ENCODE measurements at places on chromosomes 4 and X.

- DNase-seq, result no peak
Measured at GRCh38 chr4:99221980-99222379, 2.9 kb upstream of the ADH6 start.

GRCh38 chr4:76590798-76591281, 155.8 kb downstream of the SHROOM3 start:
- DNase-seq, result no peak

DNA sequence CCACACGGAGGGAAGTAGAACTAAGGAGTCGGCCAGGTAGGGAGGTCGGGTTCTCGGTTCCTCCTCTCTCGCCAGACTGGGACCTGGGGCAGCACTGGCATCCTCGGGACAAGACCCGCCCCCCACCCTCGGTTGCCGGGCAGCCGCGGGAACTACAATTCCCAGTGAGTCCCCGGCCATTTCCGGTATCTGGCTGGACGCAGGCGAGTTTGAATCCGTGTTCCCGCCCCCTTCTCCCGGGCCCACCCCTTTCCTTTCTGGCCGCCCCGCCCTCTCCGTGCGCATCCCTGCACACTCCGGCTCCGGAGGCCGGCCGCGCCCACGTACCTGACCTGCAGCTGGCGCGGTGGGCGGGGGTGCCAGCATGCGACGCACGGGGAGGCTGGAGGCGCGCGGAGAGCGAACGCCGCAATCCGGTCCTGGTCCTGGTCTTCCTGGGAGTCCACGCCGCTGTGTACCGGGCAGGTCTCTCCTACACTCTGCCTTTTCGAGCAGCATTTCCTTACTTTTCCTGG, 10.2 kb upstream of the DLG3 start:
- DNase-seq, result peak; percentile 76

DNA sequence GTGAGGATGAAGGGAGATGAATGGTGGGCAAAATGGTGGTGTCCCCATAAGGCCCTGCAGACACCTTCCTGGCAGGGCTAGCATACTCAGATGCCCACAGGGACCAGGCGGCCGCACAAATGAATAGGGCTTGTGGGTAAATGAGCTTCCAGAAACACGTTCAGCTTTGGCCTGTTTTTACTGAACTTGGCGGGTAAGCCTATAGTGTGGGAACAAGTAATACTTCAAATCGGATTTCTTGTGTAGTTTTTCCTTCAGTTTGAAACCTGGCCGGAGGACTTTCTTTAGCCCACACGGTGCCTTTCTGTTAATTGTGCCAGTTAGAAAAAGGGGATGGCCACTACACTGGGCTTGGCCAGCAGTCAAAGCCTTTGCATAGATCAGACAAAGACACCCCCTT, 22.8 kb downstream of the SMS start:
- DNase-seq, result no peak

DNA sequence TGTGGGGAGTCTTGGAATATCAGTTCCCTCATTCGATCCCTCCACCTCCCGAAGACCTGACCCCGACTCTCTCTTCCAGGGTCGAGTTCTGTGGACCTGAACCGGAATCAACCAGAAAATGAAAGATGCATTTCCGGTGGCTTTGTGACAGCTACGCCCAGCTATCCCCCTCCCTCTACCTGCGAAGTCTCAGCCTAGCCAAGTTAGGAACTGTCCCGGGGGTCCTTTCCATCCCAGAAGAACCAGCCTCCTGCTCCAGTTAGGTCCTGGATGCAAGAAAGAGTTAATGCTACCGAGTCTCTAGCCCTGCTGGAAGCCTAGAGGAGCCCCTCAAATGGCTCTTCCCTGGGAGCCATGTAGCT, 13.4 kb upstream of the ETDC start:
- DNase-seq, result no peak

GRCh38 chrX:40012868-40013265, 84.9 kb downstream of the BCOR start:
- no peak for DNase-seq

DNA sequence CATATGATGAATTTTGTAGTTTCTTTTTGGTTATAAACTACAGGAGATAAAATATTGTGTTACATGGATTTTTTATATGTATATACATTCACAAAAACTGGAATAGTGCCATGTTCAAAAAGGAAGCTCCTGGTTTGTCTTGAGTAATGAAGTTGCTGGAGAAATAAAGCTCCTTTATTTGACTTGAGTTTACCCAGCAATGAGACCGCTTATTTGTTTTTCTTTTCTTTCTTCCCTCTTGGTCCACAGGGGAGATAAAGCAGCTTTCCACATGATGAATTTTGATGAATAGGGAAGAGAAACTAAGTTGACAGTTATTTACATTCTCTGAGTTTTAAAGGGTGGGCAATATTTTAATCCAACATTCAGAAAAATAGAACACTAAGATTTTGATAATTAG, 176.5 kb downstream of the GPM6A start:
- no peak for DNase-seq

DNA sequence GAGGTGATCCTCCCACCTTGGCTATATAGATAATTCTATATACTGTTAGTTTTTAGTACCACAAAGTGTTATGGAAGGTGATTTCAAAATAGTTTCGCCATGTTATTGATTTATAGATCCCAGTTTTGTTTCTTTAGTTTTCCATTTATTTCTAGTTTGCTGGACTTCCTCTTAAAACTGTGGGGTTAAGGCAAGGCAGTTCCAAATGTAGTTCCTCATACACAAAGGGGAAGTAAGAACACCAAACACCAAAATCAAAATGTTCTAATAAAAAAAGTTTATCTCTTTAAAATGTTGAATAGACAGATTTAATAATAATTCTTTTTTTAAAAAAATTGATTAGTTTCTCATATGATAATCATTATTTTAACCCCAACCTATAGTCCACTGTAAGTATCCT, 6.8 kb upstream of the CISD2 start:
- DNase-seq, result no peak

DNA sequence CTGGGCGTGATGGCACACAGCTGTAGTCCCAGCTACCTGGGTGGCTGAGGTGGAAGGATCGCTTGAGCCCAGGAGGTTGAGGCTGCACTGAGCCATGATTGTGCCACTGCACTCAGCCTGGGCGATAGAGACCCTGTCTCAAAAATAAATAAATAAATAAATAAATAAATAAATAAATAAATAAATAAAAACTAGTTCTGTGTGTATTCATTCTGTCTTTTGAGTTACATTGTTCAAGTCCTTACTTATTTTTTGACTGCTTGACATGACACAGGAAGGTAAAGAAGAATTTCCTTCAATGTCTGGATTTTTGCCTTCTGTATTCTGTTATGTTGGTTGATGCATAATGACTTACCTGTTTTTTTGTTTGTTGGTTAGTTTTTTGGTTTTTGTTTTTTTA, 2.2 kb upstream of the NAA10 start:
- no peak for DNase-seq

- DNase-seq, result no peak
Measured at GRCh38 chr4:152949930-152950329, 13.8 kb downstream of the FHDC1 start.

DNA sequence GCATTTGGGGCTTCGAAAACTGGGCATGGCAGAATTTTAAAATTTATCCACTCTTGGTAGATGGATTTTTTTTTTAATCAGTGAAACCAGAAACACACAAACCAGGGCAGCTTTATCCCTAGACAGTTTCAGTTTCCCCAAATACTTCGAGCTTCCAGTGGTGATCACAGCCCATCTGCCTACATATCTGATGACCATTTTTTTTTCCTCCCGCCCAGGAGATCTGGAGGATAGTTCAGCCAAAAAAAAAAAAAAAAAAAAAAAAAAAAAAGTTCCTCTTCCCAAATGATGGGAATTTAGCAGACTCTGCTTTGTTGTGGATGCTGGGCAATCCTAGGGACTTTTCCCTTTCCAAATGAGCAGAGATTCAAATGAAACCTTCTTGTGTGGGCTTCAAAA, 1.0 kb upstream of the TBC1D9 start:
- DNase-seq, result no peak

All from activated naive CD4-positive, alpha-beta T cell treated with anti-CD3 and anti-CD28 coated beads, Interleukin-2, amount 10 ng/mL, durations not matched to agents 7 days and 5 days (primary cell).